Activated T-cell treated with anti-CD3 and anti-CD28 coated beads, Interleukin-2, amount 50 U/mL, for 48 hours (primary cell): ENCODE measurements at places on chromosomes 2 and 18.

DNA sequence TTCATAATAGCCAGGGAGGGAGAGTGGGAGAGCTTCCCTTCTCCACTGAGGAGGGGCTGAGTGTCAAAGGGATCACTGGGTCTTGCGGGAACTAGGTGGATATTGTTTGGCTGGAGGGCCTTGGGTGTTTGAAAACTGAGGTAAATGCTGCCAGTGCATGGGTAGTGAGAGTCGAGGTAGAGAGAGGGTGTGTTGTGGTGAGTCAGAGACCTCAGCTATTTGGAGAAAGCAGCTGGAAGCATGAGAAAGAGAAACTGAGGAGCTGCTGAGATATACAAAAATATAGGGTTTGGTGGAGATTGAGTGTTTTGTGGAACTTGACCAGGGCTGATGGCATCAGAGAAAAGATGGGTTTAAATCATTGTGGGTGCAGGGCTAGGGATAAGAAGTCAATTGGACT lies 127.0 kb upstream of the CCDC195 start:
- DNase-seq, result no peak

DNA sequence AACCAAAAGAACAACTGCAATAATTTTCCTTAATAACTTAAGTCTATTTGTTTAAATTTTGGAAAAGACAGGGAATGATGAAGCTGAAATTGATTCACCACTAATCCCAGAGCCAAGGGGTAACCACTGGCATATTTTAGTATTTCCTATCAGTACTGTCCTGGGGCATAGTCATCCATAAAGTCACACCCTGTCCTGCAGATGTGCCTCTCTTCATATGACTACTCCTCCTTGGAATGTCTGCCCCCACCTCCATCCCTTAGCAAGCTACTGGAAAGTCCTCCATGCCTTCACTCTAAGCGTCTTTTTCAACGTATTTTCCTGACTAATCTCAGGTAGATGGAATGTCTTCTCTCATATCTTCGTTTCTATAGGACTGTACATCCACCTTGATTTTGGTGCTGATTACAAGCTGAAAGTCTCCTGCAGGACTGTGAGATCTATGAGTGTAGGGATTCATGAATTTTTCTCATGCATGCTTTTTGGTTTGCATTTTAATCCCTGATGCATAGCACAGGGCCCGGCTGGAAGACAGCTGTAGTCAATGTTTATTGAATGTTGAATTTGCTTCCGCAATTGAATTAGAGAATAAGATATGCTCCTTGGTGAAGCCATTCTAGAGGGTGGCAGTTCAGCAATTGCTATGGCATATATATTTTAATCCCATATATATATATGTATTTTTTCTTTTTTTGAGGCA lies 85.6 kb downstream of the MOGAT1 start:
- DNase-seq, result no peak

GRCh38 chr18:10453806-10454680 lies at the start of gene APCDD1:
Gene APCDD1 (plus strand): TSS chr18:10454635. CDS start chr18:10454982, 347 bp downstream.
- no peak for DNase-seq

GRCh38 chr2:119821266-119821665 lies 61.5 kb downstream of the PTPN4 start:
- peak; percentile 37 for DNase-seq

DNA sequence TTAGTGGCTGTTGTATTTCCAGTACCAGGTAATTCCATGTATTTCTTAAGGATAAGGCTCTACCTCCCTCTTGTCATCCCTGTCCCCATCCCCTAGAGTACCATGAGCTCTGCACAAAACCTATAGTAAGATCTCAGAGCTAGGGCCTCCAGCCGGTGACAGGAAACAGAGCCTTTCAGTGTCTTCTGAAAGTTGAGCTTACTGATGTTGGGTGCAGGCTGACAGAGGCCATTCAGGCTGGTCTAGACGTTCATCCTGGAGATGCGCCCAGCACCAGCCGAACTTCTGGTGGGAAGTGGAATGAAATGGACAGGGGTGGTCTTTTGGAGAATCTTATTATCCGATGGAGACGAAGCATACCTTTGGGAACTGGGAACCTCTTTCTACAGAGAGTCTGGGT lies 16.7 kb upstream of the LYPD6B start:
- no peak for DNase-seq

- DNase-seq, result no peak
Observed at GRCh38 chr2:100571668-100572067, 8.9 kb downstream of the PDCL3 start.

DNA sequence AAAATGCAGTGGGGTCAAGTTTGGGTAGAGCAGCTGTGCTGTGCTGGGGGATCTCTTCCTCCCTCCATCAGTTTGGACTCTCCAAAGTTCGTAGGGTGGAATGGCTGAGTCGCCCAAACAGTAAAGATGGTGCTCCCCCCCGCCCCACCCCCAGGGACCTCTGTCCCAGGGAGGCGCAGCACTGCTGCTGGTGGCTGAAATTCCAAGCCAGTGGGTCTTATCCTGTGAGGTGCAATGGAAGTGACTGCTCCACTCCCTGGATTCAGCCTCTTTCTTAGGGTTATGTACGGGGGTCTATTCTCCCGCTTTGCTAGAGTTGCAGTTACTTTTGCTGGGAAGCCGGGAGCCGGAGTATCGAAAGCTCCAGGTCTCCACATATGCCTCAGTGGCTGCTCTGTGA lies 97.5 kb upstream of the CTAGE1 start:
- DNase-seq, result no peak

DNA sequence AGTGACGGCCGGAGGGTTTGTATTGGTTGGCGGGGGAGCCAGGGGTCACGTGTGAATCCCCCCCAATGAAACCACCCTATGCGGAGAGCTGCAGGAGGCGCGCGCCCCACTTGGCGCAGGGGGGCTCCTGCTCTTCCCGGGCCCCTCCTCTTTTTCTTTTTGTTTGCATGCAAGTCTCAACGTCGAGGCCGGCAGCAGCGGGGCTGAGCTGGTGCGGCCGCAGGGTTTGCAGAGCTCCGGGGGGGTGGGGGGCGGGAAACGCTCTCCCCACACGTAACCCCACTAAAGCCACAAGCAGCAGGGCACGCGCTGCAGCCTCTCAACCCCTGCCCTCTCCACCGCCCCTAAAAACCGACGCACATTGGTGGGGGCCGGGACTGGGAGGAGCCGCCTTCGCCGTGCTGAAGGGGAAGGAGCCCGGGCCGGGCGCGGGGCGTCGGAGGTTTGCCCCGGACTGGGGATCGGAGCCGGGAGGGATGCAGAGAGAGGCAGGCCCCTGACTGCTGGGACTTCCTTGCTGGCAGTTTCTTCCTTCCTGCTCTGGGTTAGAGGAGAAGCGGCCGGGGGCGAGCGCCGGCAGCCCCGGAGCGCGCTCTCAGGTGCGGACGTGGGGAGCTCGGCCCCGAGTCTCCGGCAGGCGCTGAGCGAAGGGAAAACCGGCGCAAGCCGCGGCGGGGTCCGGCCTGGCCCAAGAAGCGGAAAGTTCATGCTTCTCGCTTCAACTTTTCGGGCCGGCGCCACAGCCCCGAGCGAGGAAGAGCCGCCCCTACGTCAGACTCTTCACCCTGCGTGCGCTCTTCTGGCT lies 864 bp downstream of the LBH start:
- DNase-seq, result peak; percentile 81

DNA sequence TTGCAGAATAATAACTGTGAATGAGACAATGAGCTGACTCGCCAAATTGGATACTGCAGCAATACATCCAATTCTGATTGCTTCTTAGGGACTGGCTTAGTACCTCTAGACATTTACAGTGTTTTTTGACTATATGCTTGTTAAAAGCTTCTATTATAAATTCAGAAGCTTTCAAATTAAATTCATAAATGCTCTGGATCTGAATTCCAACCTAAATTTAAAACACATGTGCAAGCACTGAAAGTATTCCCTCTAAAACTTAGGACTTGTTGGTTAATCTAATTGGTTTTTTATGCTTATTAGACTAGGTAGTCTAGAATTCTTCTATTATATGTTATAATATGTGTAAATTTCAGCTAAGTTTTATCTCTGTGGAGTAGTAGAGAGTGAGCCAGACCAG lies 306.9 kb downstream of the CPS1 start:
- no peak for DNase-seq

- no peak for DNase-seq
Observed at GRCh38 chr2:1309507-1309906, 103.8 kb upstream of the TPO start.

DNA sequence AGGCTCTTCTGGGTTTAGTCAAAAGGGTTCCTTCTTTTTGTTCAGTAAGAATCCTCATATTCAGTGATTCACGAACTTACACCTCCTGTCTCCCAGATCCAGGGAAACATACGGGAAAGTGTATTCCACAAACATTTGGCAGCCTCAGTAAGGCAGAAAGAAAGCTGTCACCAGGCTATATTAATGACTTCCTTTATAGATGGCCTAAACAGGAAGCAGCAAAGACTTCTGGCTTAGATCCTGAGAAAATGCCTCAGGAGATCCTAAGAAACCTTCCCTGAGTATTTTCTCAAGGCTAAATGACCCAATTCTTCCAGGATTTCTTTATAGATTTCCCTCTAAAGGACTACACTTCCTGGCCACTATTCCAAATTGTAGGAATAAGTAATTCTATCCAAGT lies 1995.5 kb upstream of the CELF4 start:
- DNase-seq, result no peak

- DNase-seq, result no peak
Observed at GRCh38 chr18:76322686-76323085, 172.4 kb downstream of the ZNF516 start.

DNA sequence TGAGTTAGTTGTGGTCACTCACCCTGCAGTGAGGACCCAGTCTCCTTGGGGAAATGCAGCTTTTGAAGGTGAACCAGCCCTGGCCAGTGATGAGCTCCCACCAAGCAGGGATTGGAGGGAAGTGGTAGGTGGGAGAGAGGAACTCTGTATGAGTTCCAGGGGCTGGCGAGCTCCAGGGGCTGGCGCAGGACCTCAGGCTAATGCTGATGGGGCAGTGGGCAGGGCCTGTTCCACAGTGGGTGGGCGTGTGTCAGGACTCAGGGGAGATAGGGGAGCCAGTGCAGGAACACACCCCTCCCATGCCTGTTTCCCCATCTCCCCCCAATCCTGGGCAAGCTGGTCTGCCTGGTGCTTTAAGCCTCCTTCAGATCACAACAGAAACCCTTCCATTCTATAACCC lies 208.4 kb downstream of the DYSF start:
- no peak for DNase-seq
